ENCODE measurements at places on chromosomes 1 and 21.

DNA sequence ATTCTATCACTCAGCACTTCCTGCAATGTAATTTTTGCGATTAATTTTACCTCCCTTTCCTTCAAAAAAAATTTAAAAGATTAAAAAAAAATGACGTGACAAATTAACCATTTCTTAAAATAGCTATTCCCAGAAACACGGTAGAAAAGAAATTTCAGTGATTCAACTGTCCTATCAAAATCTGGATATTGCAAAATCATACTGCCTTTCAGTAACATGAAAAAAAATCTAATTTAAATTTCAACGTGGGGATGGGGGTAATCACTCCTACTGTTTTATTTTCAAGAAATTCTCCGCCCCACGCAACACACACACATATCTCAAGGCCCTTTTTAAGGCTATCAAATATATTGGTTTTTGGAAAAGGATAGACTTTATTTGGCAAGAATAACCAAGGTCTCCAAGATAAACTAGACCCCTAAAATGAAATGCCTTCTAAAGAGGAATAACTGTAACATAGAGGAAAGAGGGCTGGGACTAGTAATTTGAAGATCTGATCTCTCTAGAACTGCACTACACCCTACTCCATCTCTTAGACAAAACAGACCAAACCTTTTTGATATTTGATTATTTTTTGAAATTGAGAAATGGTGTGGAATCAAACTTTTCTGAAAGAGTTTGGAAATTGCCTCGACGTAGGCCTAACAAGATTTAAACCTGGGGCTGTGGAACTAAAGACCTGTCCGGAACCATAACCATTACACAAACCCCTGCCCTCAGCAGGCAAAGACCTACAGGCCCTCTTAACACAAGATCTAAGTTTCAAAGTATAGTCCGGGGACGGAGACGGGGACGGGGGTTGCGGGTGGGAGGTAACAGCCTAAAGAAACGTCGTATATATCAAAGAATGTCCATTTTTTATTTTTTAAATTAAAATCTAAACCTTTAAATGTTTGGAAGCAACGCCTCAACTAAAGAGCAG is 941 bp downstream of the ARNT start:
- peak overlapping the region; percentile 96 for H3K4me3 ChIP-seq
- DNase-seq: no peak
- peaks cover 7% of the 10 kb centered on the region for H3K36me3 ChIP-seq
- H3K27me3 ChIP-seq: no peaks in the 10 kb centered on the region
- peak overlapping the region; percentile 67 for H3K27ac ChIP-seq

- H3K4me3 ChIP-seq: no peak overlapping the region
- no peaks in the 10 kb centered on the region for H3K4me1 ChIP-seq
- no peaks in the 10 kb centered on the region for H3K36me3 ChIP-seq
- peaks cover 35% of the 10 kb centered on the region for H3K27me3 ChIP-seq
- DNase-seq: peak; percentile 59
These were observed 40.7 kb upstream of the SCMH1 start for GRCh38 chr1:41282679-41283317.

DNA sequence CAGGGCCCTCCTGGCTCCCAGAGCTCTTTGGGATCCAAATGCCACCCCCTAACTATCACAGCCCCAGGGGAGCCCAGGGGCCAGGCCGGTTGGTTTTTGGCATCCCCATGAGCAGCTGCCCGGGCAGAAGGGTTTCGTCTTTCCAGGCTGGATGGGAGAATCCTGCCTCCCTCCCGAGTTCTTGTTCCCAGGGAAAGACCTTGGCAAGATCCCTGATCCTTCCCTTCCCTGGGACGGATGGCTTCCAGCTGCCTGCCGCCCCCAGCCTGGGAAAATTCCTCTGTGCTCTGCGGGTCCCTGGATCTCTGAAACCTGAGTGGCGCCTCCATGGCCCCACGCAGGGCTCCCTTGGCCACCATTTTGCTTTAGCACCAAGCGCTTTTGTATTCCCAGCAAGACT is 55.6 kb downstream of the TAS1R2 start:
- no peaks in the 10 kb centered on the region for H3K36me3 ChIP-seq
- no peak overlapping the region for H3K4me3 ChIP-seq
- H3K27ac ChIP-seq: no peak overlapping the region

- no peak overlapping the region for H3K27ac ChIP-seq
- no peaks in the 10 kb centered on the region for H3K27me3 ChIP-seq
- H3K36me3 ChIP-seq: no peaks in the 10 kb centered on the region
- H3K4me3 ChIP-seq: no peak overlapping the region
- DNase-seq: no peak
These were observed 136.1 kb upstream of the JUN start for GRCh38 chr1:58919959-58920321.

DNA sequence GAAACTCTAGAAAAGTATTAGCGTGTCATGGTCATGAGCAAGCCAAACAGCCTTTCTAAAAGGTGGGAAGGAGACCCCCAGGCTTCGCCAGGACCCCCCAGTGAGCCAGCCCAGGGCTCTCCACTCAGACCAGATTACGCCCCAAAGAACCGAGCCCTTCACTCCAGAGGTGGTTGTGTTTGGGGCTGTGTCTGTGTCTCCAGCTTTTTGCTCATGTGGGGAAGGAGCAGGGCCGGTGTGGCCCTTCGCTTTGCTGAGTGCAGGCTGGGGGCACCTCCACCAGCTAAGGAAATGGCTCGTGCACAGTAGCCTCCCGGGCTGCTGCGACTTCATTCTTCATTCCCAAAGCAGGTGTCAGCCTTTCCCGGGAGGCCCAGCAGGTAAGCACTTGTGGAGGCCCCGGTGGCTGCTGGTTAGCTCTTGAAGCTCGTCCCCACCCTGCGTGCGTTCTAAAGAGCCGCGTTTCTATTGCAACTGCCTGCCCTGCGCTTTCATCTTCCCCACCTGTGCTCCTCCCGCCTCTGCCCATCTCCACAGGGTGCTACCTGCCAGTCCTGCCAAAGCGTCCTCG is 531 bp downstream of the TSPEAR start:
- no peak overlapping the region for H3K4me3 ChIP-seq
- H3K4me1 ChIP-seq: no peaks in the 10 kb centered on the region
- no peaks in the 10 kb centered on the region for H3K36me3 ChIP-seq
- H3K27me3 ChIP-seq: peaks cover 23% of the 10 kb centered on the region

DNA sequence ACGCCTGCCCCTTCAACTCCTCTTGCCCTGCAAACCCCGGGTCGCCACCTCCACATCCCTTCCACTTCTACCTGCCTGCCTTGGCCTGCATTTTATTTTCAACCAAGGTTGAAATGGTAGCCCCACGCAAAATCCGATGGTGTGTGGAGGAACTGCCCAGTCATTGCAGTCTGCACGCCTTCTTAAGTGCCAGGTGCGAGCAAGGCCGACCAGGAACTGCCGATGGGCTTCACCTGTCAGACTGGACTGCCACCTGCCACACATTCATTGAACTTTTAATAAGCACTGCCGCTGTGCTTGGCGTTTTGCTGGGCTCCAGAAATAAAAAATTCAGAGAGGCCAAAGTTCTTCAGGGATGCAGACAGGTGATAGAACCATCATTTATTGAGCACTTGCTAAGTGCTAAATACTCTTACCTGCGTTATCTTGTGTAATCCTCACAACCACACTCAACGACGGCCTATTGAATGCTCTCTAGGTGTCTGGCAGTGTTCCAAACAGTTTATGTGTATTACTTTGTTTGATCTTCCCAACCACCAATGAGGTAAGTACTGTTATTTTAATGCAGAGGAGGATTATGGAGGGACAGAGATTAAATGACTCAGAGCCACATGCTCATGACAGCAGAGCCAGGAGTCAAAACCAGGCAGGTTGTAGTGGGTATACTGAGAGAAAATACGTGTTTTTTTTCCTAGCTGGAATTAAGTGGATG is 36.2 kb downstream of the CACHD1 start:
- no peak for DNase-seq
- H3K27me3 ChIP-seq: peaks cover 4% of the 10 kb centered on the region
- H3K36me3 ChIP-seq: no peaks in the 10 kb centered on the region
- H3K4me3 ChIP-seq: no peak overlapping the region
- H3K27ac ChIP-seq: no peak overlapping the region

GRCh38 chr1:234918181-234918841 is 210.3 kb downstream of the TOMM20 start:
- no peak for DNase-seq
- no peak overlapping the region for H3K4me3 ChIP-seq
- H3K36me3 ChIP-seq: no peaks in the 10 kb centered on the region
- no peaks in the 10 kb centered on the region for H3K27me3 ChIP-seq

DNA sequence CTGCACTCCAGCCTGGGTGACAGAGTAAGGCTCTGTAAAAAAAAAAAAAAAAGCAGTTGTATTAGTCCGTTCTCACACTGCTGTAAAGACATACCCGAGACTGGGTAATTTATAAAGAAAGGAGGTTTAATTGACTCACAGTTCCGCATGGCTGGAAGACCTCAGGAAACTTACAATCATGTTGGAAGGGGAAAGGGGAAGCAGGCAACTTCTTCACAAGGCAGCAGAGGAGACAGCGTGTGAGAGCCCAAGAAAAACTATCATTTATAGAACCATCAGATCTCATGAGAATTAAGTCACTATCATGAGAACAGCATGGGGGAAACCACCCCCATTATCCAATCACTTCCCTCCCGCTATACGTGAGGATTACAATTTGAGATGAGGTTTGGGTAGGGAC is 151.7 kb upstream of the NR5A2 start:
- no peak for DNase-seq
- H3K27me3 ChIP-seq: peaks cover 12% of the 10 kb centered on the region
- H3K27ac ChIP-seq: no peak overlapping the region
- H3K4me1 ChIP-seq: no peaks in the 10 kb centered on the region

GRCh38 chr1:44700573-44700972 is 26.1 kb downstream of the ARMH1 start:
- H3K27ac ChIP-seq: no peak overlapping the region
- H3K4me1 ChIP-seq: no peaks in the 10 kb centered on the region
- no peak for DNase-seq
- H3K4me3 ChIP-seq: no peak overlapping the region

GRCh38 chr21:22346576-22346975 is 1348.4 kb downstream of the NCAM2 start:
- no peaks in the 10 kb centered on the region for H3K36me3 ChIP-seq
- no peaks in the 10 kb centered on the region for H3K27me3 ChIP-seq
- DNase-seq: no peak
- H3K4me1 ChIP-seq: peaks cover 30% of the 10 kb centered on the region
- no peak overlapping the region for H3K4me3 ChIP-seq
- H3K27ac ChIP-seq: no peak overlapping the region

GRCh38 chr1:59124166-59124565 is 172.7 kb upstream of the FGGY start:
- DNase-seq: no peak
- H3K27me3 ChIP-seq: no peaks in the 10 kb centered on the region
- H3K27ac ChIP-seq: no peak overlapping the region
- no peaks in the 10 kb centered on the region for H3K36me3 ChIP-seq
- no peak overlapping the region for H3K4me3 ChIP-seq
- H3K4me1 ChIP-seq: no peaks in the 10 kb centered on the region

DNA sequence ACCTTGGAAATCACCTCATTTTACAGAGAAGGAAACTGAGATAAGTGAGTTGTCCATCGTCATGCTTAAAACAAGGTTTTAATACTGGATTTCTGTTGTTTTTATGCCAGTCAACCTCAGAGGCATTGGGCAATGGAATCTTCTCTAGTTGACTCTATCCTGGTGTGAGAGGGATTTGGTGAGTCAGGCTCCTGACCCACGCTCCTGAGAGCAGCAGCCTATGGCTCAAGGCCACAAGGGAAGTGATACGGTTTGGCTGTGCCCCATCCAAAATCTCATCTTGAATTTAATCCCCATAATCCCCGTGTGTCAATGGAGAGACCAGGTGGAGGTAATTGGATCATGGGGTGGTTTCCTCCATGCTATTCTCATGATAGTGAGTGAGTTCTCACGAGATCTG is 90.1 kb downstream of the TLR5 start:
- no peak for DNase-seq
- H3K36me3 ChIP-seq: no peaks in the 10 kb centered on the region
- H3K27ac ChIP-seq: no peak overlapping the region
- H3K4me3 ChIP-seq: no peak overlapping the region

GRCh38 chr1:14543191-14543840 is 55.2 kb upstream of the KAZN start:
- H3K4me3 ChIP-seq: no peak overlapping the region
- peaks cover 34% of the 10 kb centered on the region for H3K27me3 ChIP-seq
- H3K36me3 ChIP-seq: no peaks in the 10 kb centered on the region

- no peak overlapping the region for H3K4me3 ChIP-seq
- H3K27me3 ChIP-seq: no peaks in the 10 kb centered on the region
- peaks cover 9% of the 10 kb centered on the region for H3K4me1 ChIP-seq
- no peak for DNase-seq
- no peaks in the 10 kb centered on the region for H3K36me3 ChIP-seq
- H3K27ac ChIP-seq: no peak overlapping the region
These were observed 25.5 kb upstream of the ZNF281 start for GRCh38 chr1:200435200-200435780.

DNA sequence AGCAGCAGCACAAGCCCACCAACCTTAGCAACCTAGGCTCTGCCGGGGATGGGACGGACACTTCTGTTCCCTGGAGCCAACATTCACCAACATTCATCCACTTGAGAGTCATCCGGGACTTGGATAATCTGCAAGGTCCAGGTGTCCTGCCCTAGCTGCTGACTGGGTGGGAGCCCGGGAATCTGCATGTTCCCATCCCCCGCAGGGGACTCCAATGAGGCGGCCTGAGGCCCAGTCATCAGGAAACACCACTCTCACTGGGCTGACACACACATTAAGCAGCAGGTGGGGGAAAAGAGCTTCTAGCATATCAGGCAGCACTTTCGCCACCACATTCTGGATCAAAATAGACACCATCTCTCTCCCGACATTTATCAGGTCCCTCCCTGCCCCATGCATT is 38.4 kb upstream of the CCSAP start:
- no peaks in the 10 kb centered on the region for H3K36me3 ChIP-seq
- no peak overlapping the region for H3K27ac ChIP-seq
- DNase-seq: no peak
- no peak overlapping the region for H3K4me3 ChIP-seq
- no peaks in the 10 kb centered on the region for H3K4me1 ChIP-seq
- H3K27me3 ChIP-seq: peaks cover 8% of the 10 kb centered on the region

- no peak overlapping the region for H3K27ac ChIP-seq
- no peak for DNase-seq
- H3K27me3 ChIP-seq: no peaks in the 10 kb centered on the region
- no peak overlapping the region for H3K4me3 ChIP-seq
These were observed 37.9 kb downstream of the ACOT7 start for GRCh38 chr1:6355621-6356020.

- H3K27ac ChIP-seq: peak within 1 kb of the TSS; percentile 81
- H3K36me3 ChIP-seq: peaks cover 10% of the 10 kb centered on the region
- peak; percentile 6 for DNase-seq
These were observed at the start of the genes LEPR and LEPROT for GRCh38 chr1:65420590-65421350. Gene LEPR (plus strand): TSS chr1:65420668. CDS start chr1:65565566, 144,898 bp downstream. Gene LEPROT (plus strand): TSS chr1:65420668. CDS start chr1:65420725, 57 bp downstream.

GRCh38 chr1:235078480-235079381 is 49.9 kb downstream of the TOMM20 start:
- no peaks in the 10 kb centered on the region for H3K36me3 ChIP-seq
- no peak for DNase-seq
- H3K4me1 ChIP-seq: peaks cover 11% of the 10 kb centered on the region
- H3K4me3 ChIP-seq: no peak overlapping the region

GRCh38 chr1:20730690-20731056 is 1.8 kb downstream of the SH2D5 start:
- H3K27ac ChIP-seq: no peak overlapping the region
- no peaks in the 10 kb centered on the region for H3K4me1 ChIP-seq
- H3K27me3 ChIP-seq: peaks cover 12% of the 10 kb centered on the region

- H3K27me3 ChIP-seq: no peaks in the 10 kb centered on the region
- H3K4me1 ChIP-seq: no peaks in the 10 kb centered on the region
- no peak overlapping the region for H3K27ac ChIP-seq
- no peak for DNase-seq
These were observed 121.2 kb downstream of the ADGRL2 start for GRCh38 chr1:81921851-81922462.

All from DND-41 (cell line).